ENCODE measurements at places on chromosomes 4 and X.

DNA sequence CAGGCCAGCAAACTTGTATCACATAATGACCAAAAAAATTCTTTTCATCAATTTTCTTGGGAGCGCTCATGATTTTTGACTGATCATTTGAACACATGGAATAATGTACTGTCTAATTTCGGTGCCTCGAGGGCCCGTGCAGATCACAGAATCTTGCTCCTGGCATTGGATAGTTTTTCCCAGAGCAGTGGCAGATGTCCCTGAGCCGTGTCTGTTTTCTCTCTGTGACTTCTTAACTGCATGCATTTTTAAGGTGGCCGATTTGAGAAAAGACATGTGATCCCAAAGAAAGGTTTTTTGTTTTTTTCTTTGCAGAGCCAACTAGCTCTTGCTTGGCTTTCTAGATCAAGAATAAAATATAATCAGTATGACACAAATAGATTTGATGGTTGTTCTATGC is 19.7 kb downstream of the GPRIN3 start:
- no peak for DNase-seq

- no peak for DNase-seq
Measured at GRCh38 chr4:26368685-26369084, 47.9 kb downstream of the RBPJ start.

DNA sequence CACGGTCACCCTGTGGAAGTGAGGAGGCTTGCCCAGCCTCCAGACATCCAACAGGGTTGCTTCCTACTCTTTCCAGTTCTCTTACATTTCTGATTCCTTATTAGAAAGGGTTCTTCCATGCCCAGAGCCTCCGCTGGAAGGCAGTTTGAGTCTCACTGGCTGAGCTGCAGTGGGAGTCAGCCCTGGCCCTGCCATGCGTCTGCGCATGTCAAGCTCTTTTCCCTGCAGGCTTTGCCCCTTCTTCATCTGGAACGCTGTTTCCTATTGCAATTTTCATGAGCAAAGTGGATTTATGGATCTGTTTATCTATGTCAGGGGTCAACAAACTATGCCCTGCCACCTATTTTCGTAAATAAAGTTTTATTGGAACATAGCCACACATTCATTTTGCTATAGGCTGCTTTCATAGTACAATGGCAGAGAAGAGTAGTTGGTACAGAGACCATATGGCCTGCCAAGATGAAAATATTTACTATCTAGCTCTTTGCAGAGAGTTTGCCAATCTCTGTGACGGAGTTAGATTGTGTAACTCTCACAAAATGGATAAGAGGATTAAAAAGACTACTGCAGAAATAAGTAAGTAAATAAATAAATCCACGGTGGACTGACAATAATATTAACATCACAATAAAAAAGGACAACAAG is 3.9 kb upstream of the CHRNA9 start:
- no peak for DNase-seq

- no peak for DNase-seq
Measured at GRCh38 chr4:55385201-55385649, 10.5 kb upstream of the TMEM165 start.

DNA sequence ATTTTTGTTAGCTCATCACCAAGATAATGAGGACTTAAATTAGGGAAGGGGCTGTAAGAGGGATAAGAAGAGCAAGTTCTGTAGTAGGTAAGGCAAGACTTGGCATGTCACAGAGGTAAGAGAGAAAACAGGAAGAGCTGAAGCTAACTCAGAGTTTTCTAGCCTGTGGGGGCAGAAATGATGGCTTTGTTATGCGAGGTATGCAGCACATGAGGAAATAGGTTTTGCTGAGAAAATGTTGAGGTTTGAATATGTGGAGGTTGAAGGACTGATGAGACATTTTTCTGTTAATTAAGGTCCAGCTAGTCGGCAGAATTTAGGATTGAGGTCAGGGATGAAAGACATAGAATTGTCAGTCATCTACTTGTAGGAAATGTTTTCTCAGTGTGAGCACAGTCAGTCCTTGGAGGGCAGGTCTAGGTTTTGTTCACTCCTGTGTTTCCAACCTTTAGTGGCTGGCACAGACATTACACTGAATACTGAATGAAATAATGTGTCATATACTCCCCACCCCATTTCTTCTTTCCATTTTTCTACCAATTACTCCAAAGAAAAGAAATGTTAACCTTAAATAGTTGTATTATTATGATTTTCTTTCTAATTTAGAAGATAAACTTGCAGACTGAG is 154.0 kb upstream of the AADAT start:
- no peak for DNase-seq

DNA sequence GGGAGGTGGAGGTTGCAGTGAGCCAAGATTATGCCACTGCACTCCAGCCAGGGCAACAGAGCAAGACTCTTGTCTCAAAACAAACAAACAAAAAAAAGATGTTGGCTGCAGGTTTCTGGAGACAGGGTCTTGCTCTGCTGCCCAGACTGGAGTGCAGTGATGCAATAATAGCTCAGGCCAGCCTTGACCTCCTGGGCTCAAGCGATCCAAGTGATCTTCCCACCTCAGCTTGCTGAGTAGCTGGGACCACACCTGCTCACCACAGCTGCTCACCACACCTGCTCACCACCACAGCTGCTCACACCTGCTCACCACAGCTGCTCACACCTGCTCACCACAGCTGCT is 29.9 kb upstream of the CPLX1 start:
- no peak for DNase-seq

DNA sequence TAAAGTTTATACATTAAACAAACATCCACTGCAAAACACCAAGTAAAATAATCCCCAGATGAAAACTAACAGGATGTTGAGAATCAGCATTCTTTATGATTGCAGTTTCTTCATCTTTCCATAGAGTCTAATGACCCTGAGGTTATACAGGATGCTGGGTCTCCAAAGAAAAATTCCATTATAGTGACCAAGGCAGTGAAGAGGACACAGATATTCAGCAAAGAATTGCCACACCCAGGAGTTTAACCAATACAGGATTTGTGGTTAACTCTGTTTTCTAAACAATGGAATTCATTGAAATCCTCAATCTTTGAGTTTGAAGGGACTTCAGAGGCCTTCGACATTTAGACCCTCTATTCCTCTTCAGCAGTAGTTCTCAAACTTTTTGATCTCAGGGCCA is 76.2 kb upstream of the ESX1 start:
- DNase-seq: no peak

GRCh38 chr4:169045862-169046584 is 36.0 kb upstream of the CBR4 start:
- no peak for DNase-seq

DNA sequence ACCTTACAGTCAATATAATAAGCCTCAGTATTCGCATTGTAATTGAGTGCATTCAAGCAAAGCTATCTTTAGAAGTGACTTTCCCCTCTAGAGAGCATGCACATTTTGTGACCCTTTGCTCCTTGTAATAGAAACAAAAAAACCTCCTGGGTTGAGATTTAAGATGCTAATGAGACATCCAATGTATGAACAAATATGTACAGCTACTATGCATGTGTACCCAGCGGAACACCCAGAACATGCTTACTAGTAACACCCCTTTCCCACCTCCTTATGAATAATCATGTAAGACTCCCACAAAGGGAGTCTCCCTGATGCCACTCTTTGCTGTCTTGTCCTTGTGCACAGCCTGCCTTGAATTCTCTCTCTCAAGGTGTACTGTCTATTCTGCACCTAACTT is 205.5 kb downstream of the PRR32 start:
- DNase-seq: no peak

GRCh38 chr4:169174247-169174646 is 96.5 kb downstream of the SH3RF1 start:
- DNase-seq: no peak

DNA sequence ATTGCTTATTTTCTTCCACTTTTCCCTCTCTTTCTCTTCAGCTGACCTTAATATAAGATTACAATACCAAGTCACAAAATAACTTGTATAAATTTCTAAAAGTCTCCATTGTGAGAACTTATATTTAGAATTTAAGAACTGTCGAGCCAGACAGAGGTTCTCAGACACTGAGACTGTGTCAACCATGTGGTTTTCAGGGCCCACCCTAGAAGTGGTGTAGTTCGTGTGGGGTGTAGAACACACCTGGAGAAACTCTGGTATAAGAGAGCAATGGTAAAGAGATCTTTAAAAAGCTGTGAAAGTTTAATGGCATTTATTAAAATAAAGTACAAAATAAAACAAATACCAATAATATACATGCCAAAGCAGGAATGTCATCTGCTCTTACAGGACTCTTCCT is 19.7 kb downstream of the CPEB2 start:
- DNase-seq: no peak

DNA sequence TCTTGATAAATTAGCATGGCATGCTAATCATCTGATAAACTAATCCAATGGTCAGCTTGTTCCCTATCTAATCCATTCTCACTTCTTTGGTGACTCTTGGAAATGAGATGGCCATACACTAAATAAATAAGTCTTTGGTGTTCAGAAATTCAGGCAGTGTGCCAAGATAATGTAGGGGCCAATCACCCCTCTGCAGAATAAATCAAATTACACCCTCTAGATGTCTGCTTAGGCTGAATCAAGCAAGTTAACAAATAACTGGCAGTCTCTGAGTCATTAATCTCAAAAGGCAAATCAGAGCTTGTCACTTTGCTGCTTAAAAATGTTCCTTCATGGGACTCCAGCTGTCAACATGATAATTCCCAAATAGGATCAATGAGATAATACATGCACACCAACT is 97.4 kb downstream of the NLGN4X start:
- no peak for DNase-seq

DNA sequence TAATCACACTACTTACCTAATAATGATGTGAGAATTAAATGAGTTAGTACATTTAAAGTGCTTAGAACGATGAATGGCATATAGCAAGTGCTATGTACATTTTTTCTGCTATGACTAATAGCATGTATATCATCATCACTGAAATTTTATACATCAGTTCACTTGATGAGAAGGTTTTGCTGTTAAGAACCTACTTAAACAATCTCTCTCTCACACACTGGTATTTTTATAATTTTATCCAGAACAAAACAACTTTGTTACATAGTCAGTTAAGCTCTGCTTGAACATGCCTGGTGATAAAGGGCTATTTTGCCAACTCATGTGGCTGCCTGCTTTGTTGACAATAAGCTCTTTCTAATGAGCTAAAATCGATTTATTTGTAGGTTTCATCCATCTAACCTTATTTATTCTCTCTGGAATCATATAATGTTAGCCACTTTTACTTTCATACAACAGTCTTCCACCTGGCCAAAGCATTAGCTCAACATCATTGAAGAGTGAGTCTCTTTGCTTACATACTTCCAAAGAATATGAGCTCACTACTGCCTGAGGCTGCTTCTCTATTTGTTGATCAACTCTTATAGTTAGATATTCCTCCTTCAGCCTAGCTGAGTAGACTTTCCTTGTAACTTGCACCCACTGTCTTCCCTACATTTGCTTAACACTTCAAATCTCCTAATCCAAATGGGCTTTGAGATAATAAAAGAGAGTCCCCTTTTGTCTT is 372.7 kb upstream of the BOD1L1 start:
- no peak for DNase-seq

GRCh38 chr4:94595880-94596483 is 144.2 kb downstream of the PDLIM5 start:
- DNase-seq: peak; percentile 50

- DNase-seq: no peak
Measured at GRCh38 chrX:148229801-148230303, 248.7 kb downstream of the FMR1NB start.
